ENCODE measurements at places on chromosomes 16 and 17.

- no peak for DNase-seq
These were observed 28.8 kb upstream of the ABCC11 start for GRCh38 chr16:48276102-48276501.

- no peak for DNase-seq
These were observed at the start of gene RTN4RL1 for GRCh38 chr17:2025220-2025621. Gene RTN4RL1, minus strand, starts transcription at chr17:2025334. Its CDS starts 469 bp downstream, at chr17:2024865.

- no peak for DNase-seq
These were observed 108.2 kb upstream of the RBBP6 start for GRCh38 chr16:24430954-24431760.

DNA sequence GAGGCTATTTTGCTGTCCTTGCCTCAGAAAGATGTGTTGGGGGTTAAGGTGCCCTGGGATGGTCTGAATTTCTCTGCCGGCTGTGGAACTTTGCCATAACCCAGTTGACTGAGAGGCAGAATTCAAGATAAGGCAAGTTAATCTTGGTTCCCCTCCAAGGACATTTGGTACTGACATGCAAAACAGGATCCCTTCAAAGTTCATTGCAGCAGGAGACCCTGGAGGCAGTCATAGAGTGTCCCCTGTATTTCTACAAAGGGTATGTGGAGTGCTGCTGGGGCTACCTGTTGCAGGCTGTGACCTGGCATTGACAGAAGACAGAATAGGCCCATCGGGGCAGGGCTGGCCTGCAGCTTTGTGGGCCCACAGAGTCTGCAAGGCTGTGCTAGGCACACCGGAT lies 135.6 kb upstream of the IRX3 start:
- DNase-seq, result no peak

DNA sequence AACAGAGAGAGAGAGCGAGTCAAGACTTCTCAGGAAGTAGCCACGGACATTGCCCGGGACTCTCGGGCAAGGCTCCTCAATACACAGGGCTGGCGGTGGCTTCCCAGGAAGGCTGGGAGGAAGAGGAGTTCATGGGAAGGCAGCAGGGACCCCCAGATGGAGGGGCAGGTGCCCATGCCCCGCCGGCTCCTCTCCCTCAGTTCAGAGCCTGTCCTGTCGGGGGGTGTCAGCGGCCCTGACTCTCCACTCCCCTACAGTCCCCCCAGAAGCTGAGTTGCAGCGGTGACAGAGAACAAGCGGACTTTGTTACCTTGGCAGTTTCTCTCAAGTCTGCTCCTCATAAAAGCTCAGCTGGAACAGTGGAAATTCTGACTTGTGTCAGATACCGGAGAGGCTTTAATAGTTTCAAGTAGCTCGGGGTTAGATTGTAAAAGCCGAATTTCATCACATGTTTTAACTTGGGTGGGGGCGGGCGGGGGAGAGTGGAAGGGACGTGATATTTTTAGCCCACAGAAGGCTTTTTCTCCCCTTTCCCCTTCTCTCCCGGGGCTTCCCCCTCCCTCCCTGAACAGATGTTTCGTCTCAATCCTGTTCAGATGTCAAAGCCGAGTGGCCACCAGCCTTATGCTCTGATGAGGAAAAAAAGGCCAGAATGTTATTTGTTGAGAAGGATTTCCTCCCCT lies 65.2 kb downstream of the NKD1 start:
- DNase-seq, result no peak

DNA sequence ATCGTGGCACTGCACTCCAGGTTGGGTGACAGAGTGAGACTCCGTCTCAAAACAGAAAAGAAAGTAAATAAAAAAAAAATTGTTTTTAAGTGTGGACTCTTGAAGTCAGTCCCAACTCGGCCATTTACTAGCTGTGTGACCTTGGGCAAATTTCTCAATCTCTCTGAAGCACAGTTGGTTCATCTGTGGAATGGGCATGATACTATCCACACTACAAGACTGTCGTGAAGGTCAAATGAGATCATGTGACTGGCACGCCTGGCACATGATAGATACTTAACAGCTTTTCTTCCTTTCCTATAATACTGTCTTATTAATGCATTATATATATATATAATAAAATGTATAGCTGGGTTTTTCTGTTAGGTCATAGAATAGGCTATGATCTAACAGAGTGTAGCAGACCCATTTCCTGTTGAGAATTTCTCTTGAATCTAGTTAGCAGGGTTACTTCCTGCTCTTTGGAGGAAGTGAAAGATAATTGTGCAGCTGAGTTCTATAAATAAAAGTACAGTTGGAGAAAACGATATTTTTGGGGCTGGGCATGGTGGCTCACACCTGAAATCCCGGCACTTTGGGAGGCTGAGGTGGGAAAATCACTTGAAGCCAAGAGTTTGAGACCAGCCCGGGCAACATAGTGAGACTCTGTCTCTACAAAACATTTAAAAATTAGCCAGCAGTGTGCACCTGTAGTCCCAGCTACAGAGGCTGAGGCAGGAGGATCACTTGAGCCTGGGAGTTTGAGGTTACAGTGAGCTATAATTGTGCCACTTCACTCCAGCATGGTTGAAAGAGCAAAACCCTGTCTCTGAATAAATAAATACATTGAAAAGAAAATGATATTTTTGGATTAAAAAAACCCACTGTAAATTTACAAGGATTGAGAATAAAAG lies 7.3 kb downstream of the MILR1 start:
- DNase-seq, result no peak

- DNase-seq, result no peak
These were observed 839.9 kb upstream of the CDH8 start for GRCh38 chr16:62876133-62876532.
